ENCODE measurements at places on chromosomes 4 and X. TPM values are rescaled to one million over a fixed set of nuclear protein-coding genes. Genes with fewer than 3 reads are reported as not detected.

DNA sequence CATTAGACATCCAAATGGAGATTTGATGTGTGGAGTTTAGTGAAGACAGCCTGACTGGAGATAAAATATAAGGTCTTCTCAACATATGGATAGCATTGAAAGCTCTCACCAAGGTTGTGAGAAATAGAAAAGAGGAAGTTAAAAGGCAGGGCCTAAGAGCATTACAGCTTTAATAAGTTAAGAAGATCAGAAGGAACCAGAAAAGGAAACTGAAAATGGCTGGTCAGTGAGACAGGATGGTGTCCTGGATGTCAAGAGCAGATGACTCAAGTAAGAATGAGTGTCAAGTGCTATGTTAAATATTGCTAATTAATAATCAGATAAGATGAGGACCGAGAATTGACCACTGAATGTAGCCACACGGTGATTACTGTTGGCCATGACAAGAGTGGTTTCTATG, 642.9 kb downstream of the STPG2 start:
- no peak for DNase-seq

GRCh38 chrX:152155766-152156310, 17.5 kb upstream of the MAGEA10 start:
- no peak for DNase-seq

GRCh38 chrX:37782359-37782758, 2.5 kb downstream of the CYBB start:
- DNase-seq, result no peak

The CHM gene
- 30.0 TPM for total RNA-seq

GRCh38 chr4:2085496-2085901, 26.4 kb downstream of the NAT8L start:
- peak; percentile 59 for DNase-seq

- no peak for DNase-seq
Observed at GRCh38 chr4:188308142-188308541, 168.9 kb downstream of the TRIML1 start.

- DNase-seq, result no peak
Observed at GRCh38 chr4:162988530-162988929, 178.2 kb downstream of the NAF1 start.

- DNase-seq, result peak; percentile 19
Observed at GRCh38 chrX:143632625-143633410, 3.1 kb downstream of the SLITRK4 start.

DNA sequence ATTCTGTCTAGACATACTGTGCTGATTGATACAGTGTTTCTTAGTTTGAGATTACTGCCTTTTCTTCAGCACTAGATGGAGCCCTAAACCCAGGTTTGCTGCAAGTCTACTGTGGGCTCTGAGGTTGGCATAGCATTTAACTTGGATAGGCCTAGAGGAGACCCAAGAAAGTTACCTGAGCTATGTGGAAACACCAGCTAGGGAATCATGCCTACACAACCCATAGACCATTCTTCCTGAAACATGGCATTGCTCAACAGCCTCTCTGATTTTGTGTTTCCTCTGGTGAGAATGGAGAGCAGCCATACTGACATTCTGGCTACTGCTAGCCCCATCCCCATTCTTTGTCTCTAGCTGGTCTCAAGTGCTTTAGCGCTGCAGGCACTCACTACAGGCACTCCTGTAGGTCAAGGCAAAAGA, 287.7 kb upstream of the PCDH18 start:
- no peak for DNase-seq

The GYPB gene
- total RNA-seq, result not detected

The HMGN5 gene
- 5.6 TPM for total RNA-seq

GRCh38 chr4:185224597-185224996, 15.2 kb downstream of the SNX25 start:
- no peak for DNase-seq

The SRPX2 gene
- total RNA-seq, result 3.2 TPM

The TRIM75 gene
- total RNA-seq, result not detected

The ZGRF1 gene
- 3.6 TPM for total RNA-seq

DNA sequence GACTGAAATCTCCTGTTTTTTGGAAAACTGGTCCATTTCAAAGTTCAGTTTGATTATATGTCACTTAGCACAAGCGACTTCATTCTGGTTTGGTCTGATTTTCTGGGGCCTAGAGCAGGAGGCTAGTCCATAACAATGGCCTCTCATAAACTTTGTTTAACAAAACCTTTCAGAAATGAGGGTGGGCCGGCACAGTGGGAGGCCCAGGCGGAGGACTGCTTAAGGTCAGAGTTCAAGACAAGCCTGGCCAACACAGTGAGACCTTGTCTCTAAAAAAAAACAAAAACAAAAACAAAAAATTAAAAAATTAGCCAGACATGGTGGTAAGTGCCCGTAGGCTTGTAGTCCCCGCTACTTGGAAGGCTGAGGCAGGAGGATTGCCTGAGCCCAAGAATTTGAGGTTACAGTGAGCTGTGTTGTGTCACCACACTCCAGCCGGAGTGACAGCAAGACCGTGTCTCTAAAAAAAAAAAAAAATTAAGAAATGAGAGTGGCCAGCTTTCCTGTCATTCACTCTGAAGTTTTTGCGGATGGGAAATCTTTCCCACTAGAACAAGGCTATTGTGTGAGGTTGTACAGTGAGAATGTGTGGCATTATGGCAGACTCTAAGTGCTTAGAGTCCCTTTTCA, 1.2 kb upstream of the PLAC8 start:
- no peak for DNase-seq

The ATOH1 gene
- total RNA-seq, result not detected

DNA sequence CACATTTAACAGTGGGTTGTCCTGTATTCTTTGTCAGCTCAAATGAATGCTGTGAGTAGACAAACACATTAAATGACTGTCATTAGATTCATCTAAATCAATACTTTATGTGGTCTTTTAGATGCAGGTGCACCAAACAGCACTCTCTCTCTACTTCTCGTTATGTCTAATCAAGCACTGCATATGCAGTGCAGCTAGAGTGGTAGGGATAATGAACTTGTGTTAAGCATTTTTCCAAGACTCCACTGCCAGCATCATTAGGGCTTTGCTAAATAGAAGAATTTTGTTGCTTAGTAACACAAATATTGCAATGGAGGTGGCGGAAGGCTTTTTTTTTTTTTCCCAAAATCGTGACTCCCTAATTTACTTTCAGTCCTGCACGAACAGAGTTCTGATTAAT, 447.0 kb upstream of the GALNT7 start:
- no peak for DNase-seq

- peak; percentile 88 for DNase-seq
Observed at GRCh38 chr4:86594559-86595425, 677 bp downstream of the PTPN13 start.
